Esophagus squamous epithelium (tissue), 5 donors: ENCODE measurements at places on chromosomes 3 and 15.

DNA sequence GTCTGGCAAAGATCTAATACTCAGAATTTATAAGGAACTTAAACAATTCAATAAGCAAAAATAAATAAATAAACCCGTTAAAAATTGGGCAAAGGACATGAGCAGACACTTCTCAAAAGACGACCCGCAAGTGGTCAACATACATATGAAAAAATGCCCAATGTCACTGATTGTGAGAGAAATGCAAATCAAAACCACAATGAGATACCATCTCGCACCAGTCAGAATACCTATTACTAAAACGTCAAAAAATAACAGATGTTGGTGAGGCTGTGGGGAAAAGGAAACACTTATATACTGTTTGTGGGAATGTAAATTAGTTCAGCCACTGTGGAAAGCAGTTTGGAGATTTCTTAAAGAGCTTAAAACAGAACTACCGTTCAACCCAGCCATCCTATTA, 188.0 kb upstream of the MRPL3 start:
- no peak for DNase-seq

- DNase-seq = no peak
Measured at GRCh38 chr3:46860017-46860809, 3.0 kb downstream of the MYL3 start.

DNA sequence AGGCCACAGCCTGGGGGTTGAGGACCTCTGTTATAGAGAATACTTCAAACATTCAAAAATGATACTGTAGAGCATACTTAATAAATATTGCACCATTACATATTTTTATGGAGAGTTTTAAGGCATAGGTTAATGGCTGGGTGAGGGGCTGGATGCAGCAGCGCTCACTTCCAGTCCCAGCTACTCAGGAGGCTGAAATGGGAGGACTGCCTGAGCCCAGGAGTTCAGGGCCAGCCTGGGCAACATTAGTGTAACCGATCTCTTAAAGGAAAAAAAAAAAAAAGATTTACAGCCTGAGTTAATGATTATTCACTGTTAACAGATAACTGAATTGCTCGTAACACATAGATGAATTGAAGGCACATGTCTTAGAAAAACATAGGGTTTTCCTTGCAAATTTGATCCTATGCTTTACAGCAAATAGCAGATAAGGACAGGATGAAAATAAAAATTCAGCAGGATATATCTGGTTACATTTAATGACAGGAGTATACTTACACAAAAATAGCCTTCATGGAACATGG, 282.9 kb downstream of the TBC1D5 start:
- no peak for DNase-seq

GRCh38 chr3:124053871-124054270, 61.9 kb upstream of the ROPN1 start:
- DNase-seq = no peak

GRCh38 chr15:57215326-57215725, 161.0 kb upstream of the CGNL1 start:
- no peak for DNase-seq

DNA sequence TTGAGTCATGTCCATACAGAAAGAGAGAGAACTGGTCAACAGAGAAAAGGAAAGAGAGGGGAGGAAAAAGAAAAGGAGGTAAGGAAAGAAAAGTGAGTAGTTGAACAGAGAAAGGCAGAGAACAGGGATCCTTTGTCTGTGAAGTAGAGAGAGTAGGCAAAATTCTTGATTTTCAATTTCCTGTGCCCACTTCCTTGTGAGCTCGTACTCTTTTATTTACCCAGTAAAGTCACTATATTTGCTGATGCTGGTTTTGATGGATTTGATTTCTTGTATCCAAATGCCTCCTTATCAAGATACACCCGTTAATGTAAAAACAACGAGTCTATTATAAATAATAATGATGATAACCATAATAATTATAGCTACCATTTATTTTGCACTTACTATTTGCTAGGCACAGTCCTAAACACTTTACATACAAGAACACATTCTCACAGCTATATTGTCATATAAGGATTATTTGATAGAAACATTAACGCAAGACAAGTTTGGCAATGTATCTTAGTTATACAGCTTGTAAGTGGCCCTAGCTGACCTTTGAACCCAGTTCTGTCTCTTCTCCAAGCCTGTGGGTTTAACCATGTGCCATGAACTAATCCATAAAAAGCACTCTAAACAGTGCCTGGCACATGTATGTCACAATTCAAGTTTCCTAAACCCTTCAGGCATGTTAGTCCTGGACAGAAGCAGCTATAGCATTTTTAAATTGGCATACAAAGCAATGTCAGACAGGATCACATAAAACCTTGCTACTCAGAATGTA, 6.7 kb upstream of the P2RY1 start:
- no peak for DNase-seq

- DNase-seq = no peak
Measured at GRCh38 chr3:39267631-39268548, 11.9 kb downstream of the CX3CR1 start.

- no peak for DNase-seq
Measured at GRCh38 chr3:9870978-9871377, 9.1 kb downstream of the CIDEC start.
